Left colon (tissue), 2 donors: ENCODE measurements at places on chromosomes 5 and 9. TPM values are rescaled to one million over a fixed set of nuclear protein-coding genes. Genes with fewer than 3 reads are reported as not detected.

- no peak for DNase-seq
Observed at GRCh38 chr5:142292249-142292648, 32.6 kb downstream of the SPRY4 start.

GRCh38 chr5:92409134-92409533 lies 1026.0 kb upstream of the ARRDC3 start:
- no peak for DNase-seq

The SMIM33 gene
- 3.7 TPM for total RNA-seq

DNA sequence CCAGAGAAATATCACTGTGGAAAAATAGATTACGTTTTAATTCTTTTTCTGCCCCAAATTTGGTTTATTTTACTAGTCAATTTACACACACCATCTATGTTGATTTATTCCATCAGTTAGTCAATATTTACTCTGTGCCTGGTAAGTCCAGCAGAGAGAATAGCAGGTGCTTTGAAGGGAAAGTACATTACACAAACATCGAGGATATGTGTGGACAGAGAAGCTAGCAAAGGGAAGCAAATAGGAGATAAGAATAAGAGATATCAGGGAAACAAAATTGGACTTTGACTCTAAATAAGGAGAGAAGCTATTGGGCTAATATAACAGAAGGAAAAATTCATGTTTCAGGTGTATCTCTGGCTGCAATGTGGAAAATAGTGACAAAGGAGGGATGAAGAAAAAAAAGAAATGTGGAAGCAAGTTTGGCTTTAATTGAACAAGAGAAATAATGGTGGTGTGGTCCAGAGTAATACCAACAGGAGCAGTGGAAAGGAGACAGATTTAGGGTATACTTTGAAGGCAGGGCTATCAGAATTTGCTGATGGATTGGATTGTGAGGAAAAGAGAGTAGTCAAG lies 587.7 kb upstream of the CDH6 start:
- DNase-seq = no peak

- DNase-seq = no peak
Observed at GRCh38 chr5:132455614-132456115, 34.9 kb downstream of the IRF1 start.

DNA sequence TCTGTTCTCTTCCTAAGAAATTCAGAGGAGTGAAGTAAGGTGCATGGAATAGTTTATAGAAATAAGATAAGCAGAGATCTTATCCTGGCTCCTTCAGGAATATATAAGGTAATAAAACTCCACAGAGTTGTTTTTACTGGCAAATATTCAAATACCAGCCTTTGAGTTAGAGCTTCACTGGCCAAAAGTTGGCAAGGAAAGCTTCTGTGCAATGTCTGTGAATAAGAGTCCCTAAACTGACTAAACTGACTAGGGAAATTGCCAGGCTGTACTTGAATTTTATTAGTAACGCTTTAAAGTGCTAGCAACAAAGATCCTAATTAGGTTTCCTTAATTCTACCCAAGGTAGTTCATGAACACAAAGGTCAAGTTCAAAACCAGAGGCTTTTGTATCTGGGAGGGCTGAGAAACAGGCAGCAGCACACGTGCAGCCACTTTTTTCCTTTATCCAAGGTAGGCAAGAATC lies 131.1 kb upstream of the MPDZ start:
- no peak for DNase-seq

DNA sequence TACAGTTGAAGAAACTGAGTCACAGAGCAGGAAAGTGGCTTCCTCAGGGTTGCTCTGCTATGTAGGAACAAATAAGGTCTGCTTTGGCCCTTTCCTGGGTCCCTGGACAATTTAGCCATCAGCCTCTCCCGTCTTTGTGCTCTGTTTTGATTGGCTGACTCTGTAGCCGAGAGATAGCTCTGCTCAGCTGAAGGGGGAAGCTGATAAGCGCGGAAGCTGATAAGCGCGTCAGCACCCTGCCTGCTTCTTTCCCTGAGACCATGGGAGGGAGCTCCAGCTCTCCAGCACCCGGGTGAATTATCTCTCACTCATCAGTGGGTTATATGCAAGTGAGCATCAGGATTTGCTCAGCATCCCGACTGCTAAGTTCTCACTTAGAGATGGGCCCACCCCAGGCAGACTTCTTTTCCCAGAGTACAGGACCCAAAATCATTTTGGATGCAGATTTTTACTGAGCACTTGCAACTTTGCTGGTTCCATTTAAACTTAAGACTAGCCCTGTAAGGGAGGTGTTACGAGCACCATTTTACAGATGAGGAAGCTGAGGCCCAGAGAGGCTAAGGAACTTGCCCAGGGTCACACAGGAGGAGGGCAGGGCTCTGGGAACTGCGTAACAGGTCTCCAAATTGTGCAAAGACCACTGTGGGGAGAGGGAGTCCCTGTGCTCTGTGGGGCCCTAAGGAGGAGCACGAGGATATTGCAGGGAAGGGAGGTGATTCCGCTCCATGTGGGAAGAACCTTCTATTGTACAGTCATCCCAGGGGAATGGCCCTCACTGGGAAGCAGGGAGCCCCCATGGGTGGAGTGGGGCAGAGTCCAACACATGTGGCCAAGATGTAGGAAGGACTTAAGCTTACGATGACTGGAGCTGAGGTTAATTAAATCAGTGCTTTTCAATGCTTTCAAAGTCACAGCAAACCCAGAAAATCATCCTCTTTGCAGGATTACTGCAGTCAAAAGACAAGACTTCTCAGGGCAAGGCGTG lies 83.7 kb upstream of the ORM1 start:
- DNase-seq = no peak

- no peak for DNase-seq
Observed at GRCh38 chr5:170519549-170519948, 15.7 kb downstream of the KCNIP1 start.

DNA sequence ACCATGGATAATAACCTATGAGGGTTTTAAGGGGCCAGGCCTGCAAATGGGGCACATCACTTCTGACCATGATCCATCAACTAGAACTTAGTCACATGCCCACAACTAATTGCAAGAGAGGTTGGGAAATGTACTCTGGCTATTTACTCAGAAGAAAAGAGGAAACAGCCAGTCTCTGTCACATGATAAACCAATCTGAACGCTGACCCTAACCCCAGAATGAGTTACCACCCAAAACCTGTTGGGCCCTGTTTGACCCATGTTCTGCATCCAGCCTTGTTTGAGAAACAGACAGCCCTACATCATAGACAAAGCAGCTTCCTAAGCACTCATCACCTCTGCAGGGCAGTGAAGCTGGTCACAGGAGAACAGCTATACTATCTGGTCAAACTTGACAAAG lies 5.8 kb downstream of the MACROH2A1 start:
- no peak for DNase-seq

- DNase-seq = no peak
Observed at GRCh38 chr9:82129708-82130107, 141.1 kb downstream of the SPATA31D1 start.

- no peak for DNase-seq
Observed at GRCh38 chr5:142676318-142676717, 9.6 kb downstream of the FGF1 start.

GRCh38 chr9:123514766-123515165 lies 158.8 kb downstream of the CRB2 start:
- DNase-seq = no peak

The NRG2 gene
- total RNA-seq = 0.06 TPM

DNA sequence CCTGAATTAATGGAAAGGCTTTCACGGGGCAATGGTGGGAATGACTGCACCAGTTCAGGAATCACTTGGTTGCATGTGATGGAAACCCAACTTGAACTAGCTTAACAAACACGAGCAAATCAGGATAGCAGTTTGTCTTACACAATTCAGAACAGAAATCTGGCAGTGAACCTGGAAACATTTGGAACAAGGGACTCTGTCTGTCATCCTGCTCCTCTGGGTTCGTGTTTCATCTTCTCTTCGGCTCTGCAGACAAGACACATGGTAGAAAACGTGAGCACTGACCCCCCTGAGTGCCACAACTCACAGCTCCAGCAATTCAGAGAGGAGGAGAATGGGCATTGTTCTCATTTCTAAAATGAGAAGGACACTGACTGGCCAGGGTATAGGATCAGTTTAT lies 218.1 kb upstream of the NREP start:
- DNase-seq = no peak

GRCh38 chr9:36935768-36936497 lies 98.1 kb downstream of the PAX5 start:
- DNase-seq = no peak

DNA sequence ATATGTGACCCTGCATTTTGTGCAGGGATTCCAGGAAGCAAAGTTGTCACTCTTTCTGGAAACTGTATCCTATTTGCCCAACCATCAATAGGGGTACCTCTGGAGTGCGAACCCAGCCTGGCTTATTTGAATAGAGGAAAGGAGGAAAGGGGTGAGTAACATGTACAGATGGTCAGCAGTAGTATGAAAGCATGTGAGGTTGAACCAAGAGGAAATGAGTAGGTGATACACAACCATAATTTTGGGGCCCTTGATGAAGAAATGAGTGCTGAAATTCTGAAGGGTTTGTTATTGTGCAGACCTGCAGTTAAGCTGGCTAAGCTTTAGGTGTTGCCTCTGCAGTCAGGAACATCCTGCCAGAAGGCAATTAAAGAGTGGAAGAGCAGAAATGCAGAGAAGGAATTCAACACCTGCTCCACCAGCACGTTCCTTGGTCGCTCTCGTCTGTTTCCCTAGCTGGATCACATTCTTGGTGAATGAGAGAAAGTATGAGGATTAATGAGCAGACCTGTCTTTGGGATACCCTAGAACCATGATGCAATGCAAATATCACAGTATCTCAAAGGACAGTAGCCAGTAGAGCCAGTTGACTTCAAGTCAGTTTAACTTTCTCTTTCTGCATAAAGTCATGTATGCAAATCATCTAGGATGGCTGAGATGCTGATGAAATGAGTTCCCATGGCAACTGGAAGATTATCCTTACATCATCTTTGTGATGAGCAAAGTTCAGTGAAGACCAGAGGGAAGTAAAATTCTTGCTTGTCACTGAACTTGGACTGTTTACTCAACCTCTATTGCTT lies 13.2 kb upstream of the IL12B start:
- no peak for DNase-seq

- DNase-seq = no peak
Observed at GRCh38 chr9:37596504-37596903, 4.1 kb upstream of the TOMM5 start.

DNA sequence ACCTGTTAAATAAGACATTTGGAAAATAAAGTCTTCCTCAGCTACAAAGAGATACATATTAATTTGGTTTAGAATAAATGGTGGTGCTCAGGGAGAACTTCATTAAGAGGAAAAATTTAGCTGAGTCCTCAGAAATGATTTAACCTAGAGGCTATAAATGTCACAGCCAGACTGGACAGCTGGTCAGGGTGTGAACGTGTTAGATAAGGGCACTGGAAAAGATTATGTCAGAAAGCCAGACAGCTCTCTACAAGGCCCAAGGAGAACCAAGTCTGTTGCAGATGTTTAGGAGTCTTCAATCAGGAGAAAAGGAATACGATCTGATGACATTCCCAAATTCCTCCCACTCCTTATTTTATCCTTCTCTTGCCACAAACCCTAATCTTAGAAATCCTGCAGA lies 265.2 kb downstream of the MAT2B start:
- no peak for DNase-seq

DNA sequence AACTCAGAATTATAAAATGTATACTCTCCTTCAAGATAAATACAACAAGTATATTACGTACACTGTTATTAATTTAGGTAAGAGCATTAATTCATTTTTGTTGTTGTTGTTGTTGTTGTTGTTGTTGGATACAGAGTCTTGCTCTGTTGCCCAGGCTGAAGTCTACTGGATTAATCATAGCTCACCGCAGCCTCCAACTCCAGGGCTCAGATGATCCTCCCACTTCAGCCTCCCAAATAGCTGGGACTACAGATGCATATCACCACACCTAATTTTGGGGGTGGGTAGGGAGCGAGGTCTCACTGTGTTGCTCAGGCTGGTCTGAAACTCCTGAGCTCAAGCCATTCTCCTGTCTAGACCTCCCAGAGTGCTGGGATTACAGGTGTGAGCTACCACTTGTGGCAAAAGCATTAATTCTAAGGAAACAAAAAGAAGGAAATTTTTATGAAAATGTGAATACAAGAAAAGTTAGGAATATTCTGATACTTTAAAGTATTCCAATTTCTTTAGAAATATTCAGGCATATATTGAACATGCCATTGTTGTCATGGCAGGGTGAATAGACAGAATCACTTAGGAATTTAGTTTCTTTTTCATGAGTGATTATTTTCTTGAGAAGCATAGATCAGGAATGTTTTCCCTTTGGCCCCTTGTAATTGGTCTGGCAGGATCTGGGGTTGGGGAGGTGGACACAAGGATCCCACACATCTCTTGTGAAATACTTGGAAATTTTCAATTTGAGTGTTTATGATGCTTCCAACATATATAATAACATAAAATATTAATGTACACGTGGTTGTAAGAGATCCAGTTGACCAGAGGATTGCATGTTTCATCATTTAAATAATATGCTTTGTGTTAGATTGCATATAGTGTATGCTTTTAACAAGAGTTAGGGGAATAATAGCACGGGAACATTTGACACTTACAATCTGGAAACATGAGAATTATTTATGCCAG lies 263.6 kb downstream of the FANCC start:
- no peak for DNase-seq

DNA sequence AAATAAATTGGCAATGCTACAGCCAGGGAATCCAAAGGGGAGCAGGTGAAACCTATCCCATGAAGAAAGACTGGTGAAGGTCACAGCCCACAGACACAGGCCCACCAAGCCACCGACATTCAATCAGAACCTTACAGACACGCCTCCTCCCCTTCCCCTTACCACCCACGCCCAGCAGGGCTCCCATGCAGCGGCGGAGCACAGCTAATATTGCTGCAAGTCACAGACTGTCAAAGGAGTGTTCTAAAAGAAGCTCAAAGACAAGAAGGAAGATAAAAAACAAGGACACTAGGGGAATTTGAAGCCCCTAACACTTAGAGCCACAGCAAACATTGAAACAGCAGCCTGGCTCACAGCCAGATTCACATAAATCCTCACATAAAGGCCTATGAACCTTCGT lies 91.2 kb downstream of the MED10 start:
- no peak for DNase-seq

DNA sequence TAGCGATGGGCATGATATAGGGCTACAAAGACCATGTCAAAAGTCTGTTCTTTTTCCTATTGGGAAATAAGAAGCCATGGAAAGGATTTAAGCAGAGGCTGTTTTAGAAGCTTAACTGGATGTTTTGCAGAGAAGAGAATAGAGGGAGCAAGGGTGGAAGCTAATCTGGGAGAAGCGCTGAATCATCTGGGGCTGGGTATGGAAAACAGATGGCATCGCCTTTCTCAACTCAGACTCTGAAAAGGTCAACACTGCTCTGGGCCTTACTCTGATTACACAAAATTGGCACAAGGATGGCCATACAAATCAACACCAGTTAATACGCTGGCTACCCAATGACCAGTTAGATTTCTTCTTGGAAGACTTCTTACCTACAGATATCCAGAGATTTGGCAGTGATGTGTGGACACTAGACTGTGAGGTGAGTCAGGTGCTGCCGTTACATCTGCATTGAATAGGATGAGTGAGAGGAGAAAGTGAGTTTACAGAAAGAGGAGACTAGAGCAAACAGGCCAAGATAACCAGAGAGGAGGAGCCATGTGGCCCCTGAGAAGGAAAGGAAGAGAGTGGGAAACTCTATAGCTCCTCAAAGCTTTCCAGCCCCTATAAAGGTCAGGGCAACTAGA lies 6.2 kb upstream of the TCERG1 start:
- no peak for DNase-seq
